ENCODE measurements at places on chromosomes 5 and 9.
A peak's percentile ranks its signal among the peaks of the same experiment; 100 is the strongest.

DNA sequence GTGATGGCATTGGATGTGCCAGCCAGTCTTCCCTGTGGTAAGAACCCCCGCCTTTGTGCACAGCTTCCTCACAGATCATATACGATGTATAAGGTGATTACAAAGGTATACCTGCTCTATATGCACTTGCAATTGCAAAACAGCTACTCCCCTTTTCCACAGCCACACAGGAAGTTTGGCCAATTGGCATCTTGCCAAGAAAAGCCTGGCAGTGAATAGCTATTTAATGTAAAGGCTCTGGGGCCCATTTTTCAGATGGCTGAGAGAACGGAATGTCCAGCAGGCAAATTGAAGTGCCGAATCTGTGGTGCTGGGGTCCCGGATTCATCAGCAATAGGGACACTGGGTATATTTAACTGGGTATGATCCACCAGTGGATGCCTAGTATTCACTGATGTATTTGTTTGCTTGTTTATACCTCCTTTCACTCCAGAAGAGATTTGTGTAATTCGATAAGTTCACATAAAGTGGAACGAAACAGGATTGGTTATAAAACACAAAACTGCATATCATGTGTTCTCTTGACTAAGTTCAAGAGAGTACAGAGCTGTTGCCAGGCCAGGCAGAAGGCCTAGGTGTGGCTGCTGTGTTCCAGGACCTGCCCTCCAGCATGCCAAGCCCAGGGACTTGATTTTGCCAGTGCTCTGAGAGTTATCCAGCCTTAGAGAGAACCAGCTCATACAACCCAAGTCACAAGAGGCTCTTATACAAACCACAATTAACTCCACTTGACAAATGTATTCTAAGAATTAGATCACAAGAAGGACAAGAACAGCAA lies 27.7 kb upstream of the GABRP start:
- DNase-seq = no peak

DNA sequence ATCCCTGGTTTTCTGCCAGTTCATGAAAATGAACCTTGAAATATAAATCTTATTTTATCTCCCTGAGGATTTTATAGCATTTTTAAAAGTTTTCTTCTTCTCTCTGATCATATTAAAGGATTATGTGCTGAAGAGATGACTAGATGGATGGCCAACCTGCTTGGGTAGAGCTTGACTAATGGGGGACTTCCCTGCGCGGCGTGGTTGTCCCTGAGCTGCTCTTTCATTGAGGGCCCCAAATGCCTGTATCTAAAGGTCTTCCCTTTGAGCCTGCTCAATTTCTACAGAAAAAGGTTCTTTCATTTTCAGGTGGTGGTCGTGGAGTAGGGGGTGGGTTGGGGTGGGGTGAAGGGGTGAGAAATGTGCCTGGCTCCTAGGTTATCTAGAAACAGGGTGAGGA lies 20.5 kb upstream of the CDKN2AIPNL start:
- DNase-seq = no peak

DNA sequence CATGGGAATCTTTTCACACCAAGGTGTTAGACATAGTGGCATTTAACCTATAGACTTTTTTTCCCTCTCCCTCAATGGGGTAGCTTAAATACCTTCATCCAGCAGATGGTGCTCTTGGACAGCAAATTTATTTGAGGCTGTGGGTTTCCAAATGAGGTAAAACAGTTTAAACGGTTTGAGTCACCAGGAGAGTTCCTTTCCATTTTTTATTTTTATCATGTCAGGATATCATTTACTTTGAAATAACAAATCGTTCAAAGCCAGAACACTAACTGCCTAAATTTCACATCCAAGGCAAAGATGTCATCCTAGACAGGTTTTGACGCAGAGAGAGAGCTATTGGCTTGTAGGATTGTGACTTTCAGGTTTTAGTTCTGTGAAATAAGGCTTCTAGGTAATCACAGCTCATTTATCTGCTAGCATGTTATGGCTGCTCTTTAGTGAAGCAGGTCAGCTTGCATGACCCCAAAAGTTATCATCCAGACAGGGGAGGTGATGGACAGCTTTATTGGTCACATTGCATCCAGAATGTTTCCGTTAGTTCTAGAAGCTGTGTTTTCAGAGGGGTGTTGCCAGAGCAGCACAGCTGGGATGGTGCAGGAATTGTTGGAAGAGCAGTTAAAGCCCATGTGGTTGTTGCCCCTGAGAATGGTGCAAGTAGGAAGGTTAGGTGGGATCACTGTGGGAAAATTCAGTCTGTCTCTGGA lies 69.8 kb downstream of the KDM4C start:
- peak; percentile 25 for DNase-seq

DNA sequence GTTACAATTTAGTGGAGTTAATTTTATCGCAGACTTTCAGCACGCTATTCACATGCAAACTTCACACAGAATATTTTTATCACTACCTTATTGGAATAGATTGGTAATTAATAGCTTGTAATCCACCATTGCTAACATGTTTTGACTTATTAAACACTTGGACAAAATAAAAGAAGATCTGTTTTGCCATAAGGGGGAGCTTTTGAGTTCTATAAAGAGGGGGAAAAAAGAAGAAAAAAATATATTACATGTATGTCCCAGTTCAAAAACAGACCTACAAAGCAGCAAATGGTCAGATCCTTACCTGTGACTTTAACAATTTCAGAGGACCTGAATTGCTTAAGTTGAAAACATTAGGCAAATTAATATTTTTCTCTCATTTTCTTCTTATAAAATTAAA lies 1.2 kb upstream of the PAPPA start:
- DNase-seq = no peak

DNA sequence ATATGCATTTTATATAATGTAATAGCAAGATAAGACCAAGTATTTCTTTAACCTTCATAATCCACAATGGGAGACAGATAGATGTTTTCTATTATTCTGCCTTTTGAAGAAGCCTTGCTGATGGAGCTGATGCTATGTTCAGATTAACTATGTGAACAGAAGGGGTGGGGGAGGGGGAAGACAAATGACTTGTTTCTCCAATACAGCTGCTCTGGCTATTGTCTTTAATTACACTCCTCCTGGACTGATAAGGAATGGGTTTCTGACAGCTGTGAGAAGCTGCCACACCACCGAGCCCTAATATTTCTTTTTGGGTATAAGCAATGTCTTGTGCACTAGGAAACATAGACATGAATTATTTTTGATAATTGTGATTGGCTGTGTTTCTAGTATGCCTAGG lies 62.0 kb downstream of the CAVIN4 start:
- no peak for DNase-seq

- no peak for DNase-seq
These were observed 931.0 kb upstream of the DMAC1 start for GRCh38 chr9:8730618-8731017.

DNA sequence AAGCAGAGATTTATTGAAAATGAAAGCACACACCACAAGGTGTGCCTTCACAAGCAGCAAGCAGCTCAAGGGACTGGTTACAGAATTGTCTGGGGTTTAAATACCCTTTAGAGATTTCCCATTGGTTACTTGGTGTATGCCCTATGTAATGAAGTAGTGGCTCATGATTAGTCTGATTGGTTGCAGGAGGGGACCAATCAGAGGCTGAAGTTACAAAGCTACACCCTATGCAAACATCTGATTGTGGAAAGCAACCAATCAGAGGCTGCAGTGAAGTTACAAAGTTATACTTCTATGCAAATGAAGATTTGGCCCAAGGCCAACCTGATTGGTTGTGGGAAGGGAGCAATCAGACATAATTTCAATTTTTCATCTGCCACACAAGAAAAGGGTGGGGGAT lies 119.9 kb downstream of the C9orf152 start:
- no peak for DNase-seq

- no peak for DNase-seq
These were observed 217.1 kb downstream of the MED10 start for GRCh38 chr5:6161257-6161656.

GRCh38 chr5:58236498-58236897 lies 223.4 kb downstream of the PLK2 start:
- DNase-seq = no peak

DNA sequence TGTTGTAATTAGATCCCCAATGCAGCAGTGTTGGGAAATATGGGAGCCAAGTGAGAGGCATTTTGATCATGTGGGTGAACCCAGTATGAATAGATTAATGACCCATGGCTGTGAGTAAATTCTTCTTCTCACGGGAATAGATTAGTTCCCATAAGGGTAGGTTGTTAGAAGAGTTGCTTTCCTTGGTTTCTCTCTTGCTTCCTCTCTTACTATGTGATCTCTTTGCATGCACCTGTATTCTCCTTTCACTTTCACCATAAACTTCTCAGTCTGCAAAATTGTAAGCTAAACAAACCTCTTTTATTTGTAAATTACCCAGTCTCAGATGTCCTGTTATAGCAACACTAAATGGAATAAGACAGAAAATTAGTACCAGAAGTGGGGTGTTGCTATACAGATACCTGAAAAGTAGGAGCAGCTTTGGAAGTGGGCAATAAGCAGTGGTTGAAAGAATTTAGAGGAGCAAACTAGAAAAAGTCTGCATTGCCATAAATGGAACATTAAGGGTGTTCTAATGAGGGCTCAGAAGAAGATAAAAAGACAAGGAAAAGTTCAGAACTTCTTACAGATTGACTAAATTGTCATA lies 1090.0 kb upstream of the ARRDC3 start:
- DNase-seq = no peak

GRCh38 chr5:134510970-134511795 lies 14.3 kb upstream of the JADE2 start:
- DNase-seq = peak; percentile 91

DNA sequence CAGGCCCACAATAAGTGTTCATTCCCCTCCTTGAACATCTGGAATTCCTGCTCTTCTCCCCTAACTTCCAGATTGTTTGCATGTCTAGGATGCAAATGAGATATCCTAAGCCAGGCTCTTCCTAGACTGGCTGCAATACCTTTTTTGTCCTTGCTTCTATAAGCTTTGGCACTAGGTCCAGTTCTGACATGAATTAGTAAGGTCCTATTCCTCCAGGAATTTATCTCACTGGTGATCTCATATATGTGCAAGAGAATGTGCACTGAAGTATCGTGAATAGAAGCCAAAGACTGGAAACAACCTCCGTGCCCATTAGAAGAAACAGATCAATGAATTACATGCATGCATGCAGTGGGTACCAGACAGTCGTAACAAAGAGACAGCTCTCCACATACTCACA lies 25.2 kb downstream of the DUSP1 start:
- no peak for DNase-seq

GRCh38 chr5:42377496-42377895 lies 45.7 kb upstream of the GHR start:
- no peak for DNase-seq

DNA sequence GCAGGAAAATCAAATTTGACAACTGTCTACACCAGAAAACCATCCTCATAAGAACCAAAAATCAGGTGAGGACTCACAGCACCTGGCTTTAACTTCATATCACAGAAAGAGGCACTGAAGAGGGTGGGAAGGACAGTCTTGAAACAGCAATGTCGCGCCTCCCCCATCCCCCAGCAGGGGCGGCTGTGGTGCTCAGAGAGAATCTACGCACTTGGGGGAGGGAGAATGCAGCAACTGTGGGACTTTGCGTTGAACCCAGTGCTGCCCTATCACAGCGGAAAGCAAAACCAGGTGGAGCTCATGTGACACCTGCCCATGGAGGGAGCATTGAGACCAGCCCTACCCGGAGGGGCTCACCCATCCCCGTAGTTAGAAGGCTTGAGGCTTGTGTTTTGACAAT lies 191.8 kb downstream of the MSX2 start:
- DNase-seq = no peak

DNA sequence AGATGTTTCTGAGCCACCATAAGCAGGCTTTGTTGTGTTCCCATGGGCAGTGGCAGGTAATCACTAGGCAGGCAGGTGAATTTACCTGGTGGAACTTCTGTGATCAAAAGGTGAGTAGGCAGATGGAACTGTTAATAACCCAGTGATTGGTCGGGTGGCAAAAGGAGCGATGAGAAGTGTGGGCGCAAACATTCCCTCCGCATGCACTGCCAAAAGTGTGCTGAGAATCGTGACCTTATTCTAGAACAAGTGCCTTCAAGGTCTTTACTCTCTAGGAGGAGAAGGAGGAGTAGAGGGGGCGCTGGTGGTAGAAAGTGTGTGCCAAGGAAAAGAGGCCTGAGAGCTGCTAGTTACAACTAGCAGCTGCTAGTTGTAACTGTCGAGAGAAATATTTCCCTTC lies 3.3 kb downstream of the OTULINL start:
- no peak for DNase-seq

GRCh38 chr5:87421307-87421706 lies 8.6 kb upstream of the CCNH start:
- DNase-seq = no peak

DNA sequence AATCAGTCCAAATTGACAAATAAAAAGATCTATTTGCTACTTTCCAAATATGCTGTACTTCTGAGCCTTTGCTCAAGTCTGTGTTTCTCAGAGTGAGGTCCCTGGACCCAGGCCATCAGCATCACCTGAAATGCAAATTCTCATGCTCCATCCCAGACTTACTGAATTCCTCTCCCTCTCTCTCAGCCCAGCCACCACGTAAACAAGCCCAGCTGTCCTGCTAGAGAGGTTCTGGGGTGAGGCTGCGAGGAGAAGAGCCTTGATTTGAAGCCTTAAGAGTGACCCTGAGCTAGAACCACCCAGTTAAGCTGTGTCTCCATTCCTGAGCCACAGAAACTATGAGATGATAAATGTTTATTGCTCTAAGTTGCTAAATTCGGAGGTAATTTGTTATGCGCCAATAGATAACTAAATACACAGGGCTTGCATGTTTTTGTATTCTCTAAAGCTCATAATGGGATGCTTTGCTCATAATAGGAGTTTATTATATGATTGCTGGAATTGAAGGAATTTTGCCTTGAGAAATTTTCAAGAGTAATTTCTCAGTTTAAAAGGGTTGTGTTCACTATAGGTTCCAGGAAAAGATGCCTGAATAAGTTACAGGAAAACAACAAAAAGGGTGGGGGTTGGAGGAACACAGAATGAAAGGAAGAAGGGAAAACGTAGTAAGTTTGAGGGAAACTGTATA lies 98.9 kb upstream of the SPATA31D4 start:
- no peak for DNase-seq

DNA sequence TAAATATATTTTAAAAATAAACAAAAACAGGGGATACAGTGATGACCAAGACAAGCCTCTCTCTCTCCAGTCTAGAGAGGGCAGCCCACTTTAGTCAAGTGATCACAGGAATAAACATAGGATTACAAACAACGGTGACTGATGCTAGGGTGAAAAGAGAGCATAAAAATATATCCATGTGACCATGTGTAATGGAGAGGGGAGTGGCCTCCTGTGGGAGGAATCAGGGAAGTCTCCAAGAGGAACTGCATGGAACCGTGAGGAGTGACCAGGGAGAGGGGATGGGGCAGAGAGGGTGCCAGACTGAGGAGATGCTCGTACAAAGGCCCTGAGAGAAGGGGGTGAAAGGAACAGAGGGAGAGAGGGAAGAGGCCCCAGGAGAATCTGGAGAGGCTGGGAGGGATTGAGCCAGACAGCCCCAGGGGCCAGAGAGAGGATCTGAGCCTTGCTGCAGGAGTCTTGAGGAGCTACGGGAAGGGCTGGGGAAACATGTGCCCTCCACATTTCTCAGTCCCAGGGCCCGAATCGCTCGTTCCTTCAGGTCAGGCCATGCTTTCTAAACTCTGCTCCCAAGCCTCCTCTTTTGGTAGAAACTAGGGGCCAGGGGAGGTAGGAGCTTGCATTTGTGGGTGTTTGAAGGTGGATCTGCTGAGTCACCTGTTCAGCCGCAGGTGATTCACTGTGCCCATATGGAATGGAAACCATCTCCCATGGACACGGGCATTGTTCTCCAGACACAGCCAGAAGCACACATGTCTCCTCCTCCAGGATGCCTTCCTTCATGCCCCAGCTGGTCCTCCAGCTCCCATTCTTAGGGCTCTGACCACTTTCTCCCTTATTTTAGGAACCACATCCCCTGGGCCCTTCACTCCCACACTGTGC lies 63.8 kb downstream of the PAX5 start:
- no peak for DNase-seq

- DNase-seq = no peak
These were observed 113.3 kb downstream of the SNX18 start for GRCh38 chr5:54630738-54631359.
